ENCODE measurements at places on chromosomes 16 and 17. TPM values are rescaled to one million over a fixed set of nuclear protein-coding genes. Genes with fewer than 3 reads are reported as not detected.

Gene GPT2
- total RNA-seq = 10.3 TPM

DNA sequence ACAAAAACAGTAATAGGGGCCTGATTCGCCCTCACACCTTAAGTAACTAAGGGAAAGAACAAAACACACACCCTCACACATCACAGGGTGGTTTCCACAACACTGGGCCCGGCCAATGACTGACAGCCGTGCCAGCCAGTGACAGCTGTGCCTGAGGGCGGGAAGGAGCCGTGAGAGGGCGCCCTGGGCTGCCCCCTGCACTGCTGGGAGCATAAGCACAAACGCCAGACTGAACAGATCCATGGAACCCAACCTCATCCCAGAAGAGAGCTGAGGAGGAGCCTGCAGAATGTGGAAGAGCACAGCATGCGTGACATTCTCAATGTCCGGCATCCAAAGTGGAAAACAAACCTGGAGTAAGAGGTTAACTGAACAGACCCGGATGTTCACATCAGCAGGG, 16.0 kb downstream of the CSNK1D start:
- H3K4me3 ChIP-seq = no peak overlapping the region
- no peak for DNase-seq
- H3K36me3 ChIP-seq = peaks cover 40% of the 10 kb centered on the region
- no peaks in the 10 kb centered on the region for H3K4me1 ChIP-seq

DNA sequence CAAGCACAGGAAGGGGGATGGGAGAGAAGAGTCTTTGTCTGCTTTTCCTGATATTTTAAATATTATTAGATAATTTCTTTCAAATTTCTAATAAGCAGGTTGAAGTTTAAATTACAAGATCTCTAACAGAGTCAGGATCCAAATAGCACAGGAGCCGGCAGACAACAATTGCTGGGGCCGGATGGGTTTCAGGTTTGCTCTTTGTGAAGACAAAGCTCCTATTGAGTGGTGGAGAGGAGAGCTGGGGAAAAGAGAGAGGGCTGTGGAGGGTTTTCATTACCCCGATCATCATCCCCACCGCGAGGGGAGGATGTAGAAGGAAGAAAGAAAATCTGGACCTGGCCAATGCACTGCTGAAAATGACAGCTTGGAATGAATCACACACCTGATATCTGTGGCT, 197.3 kb downstream of the SOX9 start:
- H3K27ac ChIP-seq = no peak overlapping the region
- H3K27me3 ChIP-seq = peaks cover 2% of the 10 kb centered on the region
- no peaks in the 10 kb centered on the region for H3K4me1 ChIP-seq
- no peak for DNase-seq

DNA sequence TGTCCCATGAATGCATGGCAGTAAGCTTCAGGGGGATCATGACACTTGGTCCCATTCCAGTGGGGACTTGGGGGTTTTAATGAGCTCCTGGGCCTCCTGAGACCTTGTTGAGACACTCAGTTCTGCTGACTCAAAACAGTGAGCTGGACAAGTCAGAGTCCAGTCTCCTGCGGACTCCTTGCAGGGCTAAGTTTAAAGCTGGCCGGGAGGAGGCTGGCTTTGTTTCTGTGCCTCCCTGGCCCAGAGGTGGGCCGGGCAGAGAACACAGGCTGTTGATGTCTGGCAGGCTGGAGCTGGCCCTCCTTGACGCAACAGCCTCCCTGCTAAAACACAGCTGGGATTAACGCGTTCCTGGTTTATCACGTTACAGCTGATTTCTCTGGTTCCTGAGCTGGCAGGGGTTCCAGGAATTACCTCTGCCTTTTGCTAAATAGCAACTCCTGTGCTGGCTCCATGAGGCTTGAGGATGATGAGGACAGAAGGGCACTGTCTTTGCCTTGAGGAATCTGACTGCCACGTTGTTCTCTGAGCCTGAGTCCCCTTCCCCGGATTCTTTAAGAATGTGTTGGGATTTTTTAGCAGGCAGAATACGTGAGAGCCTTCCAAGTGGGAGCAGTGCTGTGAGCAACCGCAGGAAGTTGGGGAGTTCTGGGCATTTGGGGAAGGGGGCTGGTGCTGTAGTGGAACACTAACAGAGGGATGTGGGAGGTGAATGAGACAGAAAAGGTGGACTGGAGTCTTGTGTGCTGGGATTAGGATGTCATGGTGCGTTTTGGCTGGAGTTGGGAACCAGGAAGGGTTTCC, 2.0 kb downstream of the GPT2 start:
- H3K36me3 ChIP-seq = no peaks in the 10 kb centered on the region
- no peak overlapping the region for H3K4me3 ChIP-seq
- peaks cover 13% of the 10 kb centered on the region for H3K27me3 ChIP-seq
- H3K27ac ChIP-seq = no peak overlapping the region
- peaks cover 3% of the 10 kb centered on the region for H3K4me1 ChIP-seq

GRCh38 chr17:68341482-68341881, 50.2 kb downstream of the ARSG start:
- no peak overlapping the region for H3K27ac ChIP-seq
- DNase-seq = no peak
- H3K36me3 ChIP-seq = no peaks in the 10 kb centered on the region
- H3K4me1 ChIP-seq = no peaks in the 10 kb centered on the region

- no peaks in the 10 kb centered on the region for H3K36me3 ChIP-seq
- peaks cover 2% of the 10 kb centered on the region for H3K4me1 ChIP-seq
- no peak overlapping the region for H3K4me3 ChIP-seq
- no peak for DNase-seq
- no peaks in the 10 kb centered on the region for H3K27me3 ChIP-seq
These were observed 181.6 kb upstream of the C17orf78 start for GRCh38 chr17:37194208-37194607.
